ENCODE measurements at places on chromosomes 5 and 9. TPM values are rescaled to one million over a fixed set of nuclear protein-coding genes. Genes with fewer than 3 reads are reported as not detected.

MLANA gene
- 0.97 TPM for polyA plus RNA-seq

- DNase-seq = no peak
These were observed 191.8 kb downstream of the CYLC2 start for GRCh38 chr9:103186959-103187358.

GRM6 gene
- not detected for polyA plus RNA-seq

GRCh38 chr9:121210536-121210935 lies 8.9 kb upstream of the RAB14 start:
- no peak for DNase-seq

SLC1A3 gene
- polyA plus RNA-seq = not detected

DNA sequence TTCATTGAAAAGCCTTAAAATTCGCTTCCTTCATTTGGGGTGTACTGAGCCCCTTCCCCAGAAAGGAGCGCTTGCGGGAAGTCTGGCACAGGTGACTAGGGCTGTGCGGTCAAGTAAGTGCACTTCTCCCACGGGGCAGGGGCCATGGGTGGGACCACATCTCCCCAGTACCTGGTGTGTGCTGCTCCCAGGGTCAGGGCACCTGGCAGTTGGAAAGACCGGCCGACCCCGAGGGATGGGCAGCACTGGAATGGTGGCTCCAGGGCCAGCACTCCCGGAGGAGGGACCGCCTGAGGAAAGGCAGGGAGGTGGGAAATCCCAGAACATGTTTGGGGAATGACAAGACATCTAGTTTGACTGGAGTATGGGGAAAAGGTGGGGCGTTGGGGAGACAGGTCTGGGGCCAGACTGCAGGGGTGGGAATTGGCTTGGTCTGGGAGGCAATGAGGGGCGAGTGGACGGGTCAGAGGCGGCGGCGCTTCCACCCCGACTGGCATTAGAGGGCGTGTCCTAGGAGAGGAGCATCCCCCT lies 727 bp upstream of the GLIPR2 start:
- DNase-seq = no peak

DNA sequence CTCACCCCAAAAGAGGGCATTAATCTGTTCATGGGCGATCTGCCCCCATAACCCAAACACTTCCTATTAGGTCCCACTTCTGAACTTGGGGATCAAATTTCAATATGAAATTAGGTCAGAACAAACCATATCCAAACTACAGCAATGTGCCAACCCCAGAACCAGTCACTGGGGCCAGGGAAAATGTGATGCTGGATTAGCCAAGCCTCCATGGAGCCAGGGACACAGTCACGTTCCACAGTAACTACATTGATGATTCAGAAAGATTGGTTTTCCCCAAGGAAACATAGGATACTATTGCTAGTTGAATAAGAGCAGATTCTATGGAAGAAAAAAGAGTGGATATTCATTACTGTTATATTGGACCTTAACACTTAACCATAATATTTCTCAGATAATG lies 84.2 kb downstream of the GIN1 start:
- DNase-seq = no peak

DNA sequence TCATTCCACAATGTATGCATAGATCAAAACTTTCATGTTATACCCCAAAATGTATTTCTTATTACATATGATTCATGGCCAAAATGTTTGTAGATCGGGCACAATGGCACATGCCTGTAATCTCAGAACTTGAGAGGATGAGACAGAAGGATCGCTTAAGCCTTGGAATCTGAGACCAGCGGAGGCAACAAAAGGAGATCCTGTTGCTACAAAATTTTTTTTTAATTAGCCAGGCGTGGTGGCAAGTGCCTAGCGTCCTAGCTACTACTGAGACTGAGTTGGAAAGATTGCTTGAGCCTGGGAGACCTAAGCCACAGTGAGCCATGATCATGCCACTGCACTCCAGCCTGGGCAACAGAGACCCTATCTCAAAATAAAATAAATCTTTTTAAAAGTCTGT lies 89.9 kb downstream of the MAPKAP1 start:
- no peak for DNase-seq

GRCh38 chr5:62395210-62395950 lies 8.3 kb downstream of the DIMT1 start:
- DNase-seq = no peak

- DNase-seq = no peak
These were observed 82.8 kb downstream of the SLIT3 start for GRCh38 chr5:169218176-169218575.

DNA sequence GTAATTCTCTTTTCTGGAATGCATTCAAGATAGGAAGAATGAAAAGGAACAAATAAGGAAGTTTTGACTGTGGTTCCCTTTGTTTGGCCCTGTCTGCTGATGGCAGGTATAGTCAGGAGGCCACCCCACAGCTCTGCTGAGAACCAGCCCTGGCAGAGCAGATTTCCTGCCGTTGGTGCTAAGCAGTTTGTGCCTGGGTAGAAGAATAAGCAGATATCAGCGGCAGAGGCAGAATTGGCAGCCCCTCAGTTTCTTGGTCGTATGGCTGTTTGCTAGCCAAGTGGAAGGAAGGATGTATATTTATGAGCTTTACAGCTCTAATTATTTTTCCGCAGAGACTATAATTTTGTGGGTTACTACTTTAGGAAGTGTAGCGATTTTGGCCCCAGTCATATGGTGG lies 310.2 kb upstream of the RFX3 start:
- DNase-seq = no peak

DNA sequence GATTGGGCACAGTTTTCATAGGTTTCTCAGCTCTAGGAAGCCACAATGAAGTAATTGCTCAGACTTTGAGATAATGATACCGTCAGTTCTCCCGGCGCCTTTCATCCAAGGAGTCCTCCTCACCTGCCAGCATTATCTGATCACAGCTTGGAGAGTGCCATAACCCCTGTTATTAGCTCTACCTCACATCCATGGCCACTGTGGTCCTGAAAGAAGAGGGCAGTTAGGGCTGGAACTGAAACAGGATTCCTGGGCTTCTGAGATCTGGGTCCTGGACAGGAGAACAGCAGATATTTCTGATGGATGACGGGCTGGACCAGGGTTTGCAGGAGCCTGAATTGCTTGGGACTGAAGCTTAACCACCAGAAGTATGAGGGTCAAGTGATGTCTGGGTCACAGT lies 13.5 kb downstream of the RGS3 start:
- DNase-seq = no peak

DNA sequence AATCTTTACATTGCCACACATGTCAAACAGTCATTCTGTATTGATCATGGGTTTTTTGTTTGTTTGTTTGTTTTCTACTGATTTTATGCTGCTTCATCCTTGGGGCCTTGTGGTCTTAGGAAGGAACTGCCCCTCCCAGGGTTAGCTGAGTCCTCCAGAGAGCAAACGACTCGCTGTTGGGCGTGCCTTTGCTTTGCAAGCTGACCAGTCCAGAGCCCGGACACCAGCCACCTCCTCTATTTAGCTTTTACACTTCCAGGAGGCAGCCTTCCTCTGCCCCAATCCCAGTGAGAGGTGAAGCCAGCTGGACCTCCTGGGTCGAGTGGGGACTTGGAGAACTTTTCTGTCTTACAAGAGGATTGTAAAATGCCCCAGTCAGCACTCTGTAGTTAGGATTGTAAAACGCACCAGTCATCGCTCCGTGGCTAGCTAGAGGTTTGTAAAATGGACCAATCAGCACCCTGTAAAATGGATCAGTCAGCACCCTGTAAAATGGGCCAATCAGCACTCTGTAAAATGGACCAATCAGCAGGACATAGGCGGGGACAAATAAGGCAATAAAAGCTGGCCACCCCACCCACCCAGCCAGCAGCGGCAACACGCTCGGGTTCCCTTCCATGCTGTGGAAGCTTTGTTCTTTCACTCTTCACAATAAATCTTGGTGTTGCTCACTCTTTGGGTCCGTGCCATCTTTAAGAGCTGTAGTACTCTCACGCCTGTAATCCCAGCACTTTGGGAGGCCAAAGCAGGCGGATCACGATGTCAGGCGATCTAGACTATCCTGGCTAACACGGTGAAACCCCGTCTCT lies 154.4 kb downstream of the ERCC6L2 start:
- no peak for DNase-seq

- DNase-seq = no peak
These were observed 22.4 kb downstream of the GLRA1 start for GRCh38 chr5:151902215-151902614.

- DNase-seq = no peak
These were observed 138.8 kb upstream of the NR4A3 start for GRCh38 chr9:99682870-99683269.

DNA sequence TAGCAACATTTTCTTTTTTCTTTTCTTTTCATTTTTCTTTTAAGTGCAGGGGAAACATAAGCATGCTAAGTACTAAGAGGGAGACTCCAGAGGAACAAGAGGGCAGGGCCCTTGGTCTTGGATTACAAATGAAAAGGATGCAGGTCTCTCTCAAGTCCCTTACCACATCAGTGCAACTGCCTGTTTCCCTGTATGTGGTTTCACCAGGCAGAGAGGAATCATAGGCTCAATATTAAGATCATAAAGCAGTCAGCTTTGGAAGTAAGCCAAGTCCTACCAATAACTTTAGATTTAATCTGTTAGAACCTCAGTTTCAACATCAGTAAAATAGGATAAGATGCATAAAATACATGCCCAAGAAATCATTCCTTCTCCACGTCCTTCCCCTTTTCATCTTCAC lies 422.7 kb upstream of the PAPPA start:
- DNase-seq = no peak

LSM11 gene
- 0.92 TPM for polyA plus RNA-seq
